8988T (cell line): ENCODE measurements at places on chromosomes 6 and 20.
A peak's percentile ranks its signal among the peaks of the same experiment; 100 is the strongest.

DNA sequence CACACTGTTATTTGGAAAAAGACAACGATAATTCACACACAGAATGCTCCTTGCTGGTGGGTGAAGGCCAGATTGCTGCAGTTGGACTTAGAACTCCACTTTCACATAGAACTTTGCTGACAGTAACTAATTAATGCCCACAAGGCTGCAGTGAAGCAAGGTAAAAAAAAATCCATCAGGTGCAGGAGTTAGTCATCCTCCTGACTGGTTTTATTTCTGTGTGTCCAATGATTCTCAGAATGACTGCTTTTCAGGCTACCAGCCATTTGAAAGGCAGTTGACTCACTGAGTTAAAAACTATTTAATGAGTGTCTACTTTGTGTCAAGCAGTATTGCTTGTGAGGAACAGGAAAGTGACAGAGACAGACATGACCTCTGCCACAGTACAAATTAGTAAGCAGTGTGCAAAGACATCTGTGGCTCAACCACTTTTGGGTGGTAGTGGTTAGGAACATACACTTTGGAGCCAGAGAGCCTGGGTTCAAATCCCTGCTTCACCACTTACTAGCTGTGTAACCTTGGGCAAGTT is 41.9 kb downstream of the ELOVL5 start:
- no peak for DNase-seq

DNA sequence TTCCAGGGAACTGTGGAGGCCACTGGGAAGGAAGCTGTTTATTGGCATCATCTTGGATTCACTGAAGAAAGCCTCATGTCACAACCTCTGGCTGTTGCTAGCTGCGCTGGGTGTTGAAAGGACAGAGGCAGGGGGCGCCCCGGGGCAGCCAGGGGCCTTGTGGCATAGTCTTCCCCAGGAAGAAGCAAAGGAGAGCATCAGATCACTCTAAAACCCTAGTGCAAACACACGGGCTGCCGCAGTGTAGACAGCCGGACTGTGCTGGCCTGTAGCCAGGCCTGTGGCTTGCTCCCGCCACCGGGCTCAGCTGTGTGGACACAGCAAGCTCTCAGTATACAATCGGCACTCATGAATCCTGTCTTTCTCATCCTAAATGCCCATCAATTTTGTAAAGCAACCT is 23.8 kb upstream of the SMOC2 start:
- no peak for DNase-seq

- DNase-seq, result no peak
Measured at GRCh38 chr20:37839432-37839827, 63.5 kb upstream of the VSTM2L start.

GRCh38 chr20:59428441-59429205 is 128.2 kb downstream of the EDN3 start:
- DNase-seq, result no peak

GRCh38 chr6:52491203-52492069 is 71.3 kb downstream of the EFHC1 start:
- no peak for DNase-seq

DNA sequence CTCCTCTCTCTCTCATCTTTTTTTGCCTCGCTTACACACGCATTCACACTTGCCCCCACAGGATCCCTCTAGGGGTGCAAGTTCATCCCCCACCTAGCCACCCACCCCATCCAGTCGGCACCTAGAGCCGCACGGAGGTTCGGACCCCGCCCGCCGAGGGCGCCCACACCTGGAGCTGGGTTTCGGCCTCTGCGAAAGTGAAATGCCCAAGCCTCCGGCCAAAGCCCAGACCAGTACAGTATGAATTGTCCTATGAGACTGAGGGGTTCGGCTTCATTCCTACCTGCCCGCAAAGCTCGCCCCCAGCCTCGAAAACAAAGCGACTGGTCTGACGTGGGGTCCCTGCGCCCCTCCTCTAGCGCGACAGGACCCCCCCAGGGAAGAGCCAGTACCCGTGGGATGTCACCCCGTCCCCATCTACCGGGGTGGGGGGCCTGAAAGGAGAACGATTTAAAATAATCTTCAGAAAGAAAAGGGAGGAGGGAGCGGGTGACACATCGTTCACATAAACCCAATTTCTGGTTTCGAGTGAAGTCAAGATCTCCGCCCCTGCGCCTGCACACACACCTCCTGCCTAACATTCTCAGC is 1.5 kb downstream of the TFAP2A start:
- DNase-seq, result no peak

GRCh38 chr6:16756660-16757255 is 4.5 kb downstream of the ATXN1 start:
- DNase-seq, result no peak

DNA sequence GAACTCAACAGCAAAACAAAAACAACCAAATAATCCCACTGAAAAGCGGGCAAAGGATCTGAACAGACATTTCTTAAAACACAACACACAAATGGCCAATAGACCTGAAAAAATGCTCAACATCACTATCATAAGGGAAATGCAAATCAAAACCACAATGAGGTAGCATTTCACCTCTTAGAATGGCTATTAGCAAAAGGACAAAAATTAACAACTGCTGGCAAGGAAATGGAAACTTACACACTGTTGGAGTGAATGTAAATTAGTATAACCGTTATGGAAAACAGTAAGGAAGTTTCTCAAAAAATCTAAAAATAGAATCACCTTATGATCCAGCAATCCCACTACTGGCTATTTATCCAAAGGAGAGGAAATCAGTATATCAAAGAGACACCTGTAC is 20.9 kb downstream of the FAM8A1 start:
- no peak for DNase-seq

DNA sequence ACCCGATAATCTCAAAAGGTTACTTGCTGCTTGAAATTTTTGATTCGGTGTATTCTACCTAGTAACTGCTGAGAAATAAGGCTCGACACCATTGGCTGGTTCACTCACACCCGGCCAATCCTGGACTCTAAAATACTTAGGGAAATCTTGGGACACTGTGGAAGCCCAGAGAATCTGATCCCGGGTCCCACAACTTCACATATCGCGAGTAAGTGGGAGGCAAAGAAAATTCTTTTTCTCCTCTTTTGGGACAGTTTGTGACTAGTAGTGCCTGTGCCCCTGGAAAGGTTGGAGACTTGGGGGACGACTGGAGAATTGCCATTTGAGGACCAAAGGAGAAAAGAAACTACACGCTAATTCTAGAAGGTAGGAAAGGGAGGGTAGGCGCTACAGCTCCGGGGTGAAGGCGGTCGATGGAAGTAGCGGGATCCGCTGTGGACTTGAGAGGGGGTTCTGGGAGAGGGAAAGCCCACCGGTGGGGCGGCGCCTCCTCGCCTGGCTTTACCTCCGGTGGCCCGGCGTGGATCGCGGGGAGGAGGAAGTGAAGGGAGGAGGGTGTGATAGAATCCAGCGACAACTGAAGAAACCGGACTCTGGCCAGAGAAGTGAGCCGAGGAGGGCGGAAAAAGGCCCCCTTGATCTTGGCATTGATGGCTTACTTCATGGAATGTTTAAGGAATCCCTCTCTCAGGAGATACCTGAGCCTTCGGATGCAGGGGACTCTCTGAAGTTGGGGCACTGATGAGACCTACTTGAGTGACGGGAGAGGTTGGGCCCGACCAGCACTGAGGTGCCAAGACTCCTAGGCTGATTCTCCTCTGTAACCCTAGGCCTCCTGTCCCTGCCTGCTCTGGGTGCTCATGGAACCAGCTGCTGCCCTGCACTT is 18.8 kb upstream of the BTN3A3 start:
- peak; percentile 65 for DNase-seq

DNA sequence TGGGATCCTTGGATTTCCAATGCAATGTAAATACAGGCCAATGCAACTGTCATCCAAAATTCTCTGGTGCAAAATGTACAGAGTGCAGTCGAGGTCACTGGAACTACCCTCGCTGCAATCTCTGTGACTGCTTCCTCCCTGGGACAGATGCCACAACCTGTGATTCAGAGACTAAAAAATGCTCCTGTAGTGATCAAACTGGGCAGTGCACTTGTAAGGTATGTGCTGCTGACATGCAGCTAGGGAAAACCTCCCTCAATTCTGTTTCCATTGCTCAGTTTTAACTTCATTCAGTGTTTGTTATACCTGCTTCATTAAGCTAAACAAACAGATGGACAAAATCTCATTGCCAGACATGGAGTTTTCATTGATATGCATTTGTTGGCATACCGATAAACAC is 397.1 kb downstream of the ARHGAP18 start:
- DNase-seq, result peak; percentile 22

DNA sequence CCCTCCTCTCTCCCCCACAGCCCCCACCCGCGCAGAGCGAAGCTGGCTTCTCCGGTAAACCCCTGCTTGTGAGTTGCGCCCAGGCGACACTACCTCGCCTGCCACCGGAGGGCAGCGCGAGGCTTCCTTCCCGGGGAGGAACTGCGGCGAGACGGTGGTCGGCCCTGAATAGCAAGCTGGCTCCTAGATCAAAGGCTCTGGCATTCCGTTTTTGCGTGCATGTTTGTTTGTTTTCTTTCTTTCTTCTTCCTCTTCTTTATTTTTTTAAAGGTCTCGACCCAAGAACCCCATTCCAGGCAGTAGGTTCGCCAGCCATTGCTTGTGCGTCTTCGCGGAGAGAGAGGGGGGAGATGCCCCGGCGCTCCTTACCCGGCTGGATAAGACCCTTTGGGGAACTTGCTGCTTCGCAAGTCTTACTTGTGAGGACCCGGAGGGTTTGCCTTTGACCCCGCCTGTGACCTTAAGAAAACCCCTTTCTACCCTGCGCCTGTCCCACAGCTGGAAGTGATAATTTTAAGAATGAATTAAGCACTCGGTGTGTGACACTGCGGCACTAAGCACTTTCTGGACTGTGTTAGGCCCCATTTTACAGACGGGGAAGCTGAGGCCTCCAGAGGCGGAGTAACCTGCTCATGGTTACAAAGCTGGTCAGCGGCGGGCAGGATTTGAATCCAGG is 92.7 kb upstream of the SIRPA start:
- DNase-seq, result peak; percentile 91

DNA sequence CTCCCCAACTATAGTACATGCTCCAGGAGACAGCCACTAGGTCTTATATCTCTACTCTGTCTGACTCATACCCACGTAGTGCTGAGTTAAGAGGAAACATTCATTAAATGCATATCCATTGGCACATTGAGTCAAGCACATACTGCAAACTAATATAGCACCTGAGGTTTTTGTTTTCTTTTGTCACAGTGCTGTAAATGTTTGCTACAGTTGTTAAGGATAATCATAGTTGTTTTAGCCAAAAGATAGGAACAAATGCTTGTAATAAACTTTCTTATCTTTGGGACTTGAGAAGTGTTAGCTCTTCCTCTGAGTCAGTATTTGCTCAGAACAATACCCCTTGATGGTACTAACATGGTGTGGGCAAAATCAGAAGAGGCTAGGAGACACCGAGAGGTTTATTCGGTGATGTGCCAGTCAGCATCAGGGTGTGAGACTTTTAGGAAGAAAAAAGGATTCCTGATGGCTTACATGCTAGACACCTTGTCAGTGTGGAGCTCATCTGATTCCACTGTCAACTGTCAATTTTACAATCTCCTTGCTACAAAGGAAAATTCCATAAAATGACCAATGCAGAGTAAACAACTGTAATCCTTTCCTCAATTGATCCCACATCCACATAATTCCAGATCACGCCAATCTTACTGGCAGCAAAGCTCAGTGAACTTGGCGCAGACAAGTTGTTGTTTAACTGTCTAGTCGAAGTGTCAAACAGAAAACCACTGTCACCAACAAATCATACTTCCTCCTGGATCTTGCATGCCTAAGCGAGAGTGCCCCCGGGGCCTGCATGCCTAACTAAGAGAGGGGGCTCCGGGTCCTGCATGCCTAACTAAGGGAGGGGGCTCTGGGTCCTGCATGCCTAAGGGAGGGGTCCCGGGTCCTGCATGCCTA is 36.1 kb downstream of the ELOVL2 start:
- no peak for DNase-seq

GRCh38 chr6:87921034-87921433 is 126.6 kb upstream of the SPACA1 start:
- DNase-seq, result no peak

GRCh38 chr20:5191829-5192569 is 65.2 kb downstream of the CDS2 start:
- DNase-seq, result peak; percentile 66

- DNase-seq, result no peak
Measured at GRCh38 chr6:158751224-158751623, 67.9 kb downstream of the EZR start.

- no peak for DNase-seq
Measured at GRCh38 chr6:109671733-109672132, 19.3 kb downstream of the AK9 start.

DNA sequence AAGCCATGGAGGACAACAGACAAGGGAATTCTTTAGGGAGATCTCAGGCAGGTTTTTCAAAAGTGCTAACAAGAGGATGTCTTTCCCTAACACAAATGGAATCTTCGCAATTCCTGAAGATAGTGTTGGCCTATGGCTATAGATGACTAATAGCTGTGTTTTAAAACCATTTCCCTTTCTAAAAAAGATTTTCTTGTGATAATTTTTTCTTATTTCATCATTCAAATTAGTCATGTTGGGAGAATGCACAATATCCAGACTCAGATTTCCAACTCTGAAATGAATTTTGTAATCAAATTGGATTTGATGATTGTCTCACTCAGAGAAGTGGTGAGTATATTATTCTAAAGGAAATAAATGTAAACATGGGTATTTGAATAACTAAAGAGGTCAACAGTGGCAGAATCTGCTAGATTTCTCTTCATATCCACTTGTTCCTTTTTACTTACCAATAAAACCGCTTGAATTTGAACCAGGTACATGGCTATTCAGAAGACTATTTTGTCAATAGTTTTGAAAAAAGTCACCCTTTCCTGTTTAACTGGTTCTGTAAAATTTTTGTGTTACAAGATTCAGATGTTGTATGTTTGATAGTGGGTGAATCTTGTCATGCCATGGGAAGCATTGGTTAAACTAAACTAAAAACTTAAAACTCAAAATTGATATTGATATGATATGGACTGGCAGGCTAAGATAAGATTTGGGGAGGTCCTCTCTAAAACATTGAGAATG is 1223.7 kb upstream of the EYS start:
- no peak for DNase-seq

- DNase-seq, result no peak
Measured at GRCh38 chr6:149306967-149307366, 10.5 kb upstream of the TAB2 start.

DNA sequence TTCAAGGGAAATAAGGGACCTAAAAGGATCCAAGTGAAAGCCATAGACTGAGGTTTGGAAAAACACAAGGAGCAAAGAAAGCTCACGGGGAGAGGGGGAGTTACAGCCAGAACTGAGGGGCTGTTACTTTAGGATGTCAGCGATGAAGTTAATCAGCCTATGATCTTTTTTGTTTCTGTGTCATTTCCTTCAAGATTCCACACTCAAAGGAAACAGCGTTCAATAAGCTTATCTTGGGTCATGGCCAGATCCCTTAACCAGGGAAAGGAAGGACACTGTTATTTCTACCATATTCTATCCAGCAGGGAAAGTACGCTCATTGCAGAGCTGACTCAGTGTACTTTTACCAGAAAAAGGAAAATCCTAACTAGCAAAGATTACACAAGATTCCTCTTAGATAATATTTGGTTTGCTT is 132.8 kb downstream of the PFDN4 start:
- no peak for DNase-seq
